ENCODE measurements at places on chromosomes 5 and 9.

DNA sequence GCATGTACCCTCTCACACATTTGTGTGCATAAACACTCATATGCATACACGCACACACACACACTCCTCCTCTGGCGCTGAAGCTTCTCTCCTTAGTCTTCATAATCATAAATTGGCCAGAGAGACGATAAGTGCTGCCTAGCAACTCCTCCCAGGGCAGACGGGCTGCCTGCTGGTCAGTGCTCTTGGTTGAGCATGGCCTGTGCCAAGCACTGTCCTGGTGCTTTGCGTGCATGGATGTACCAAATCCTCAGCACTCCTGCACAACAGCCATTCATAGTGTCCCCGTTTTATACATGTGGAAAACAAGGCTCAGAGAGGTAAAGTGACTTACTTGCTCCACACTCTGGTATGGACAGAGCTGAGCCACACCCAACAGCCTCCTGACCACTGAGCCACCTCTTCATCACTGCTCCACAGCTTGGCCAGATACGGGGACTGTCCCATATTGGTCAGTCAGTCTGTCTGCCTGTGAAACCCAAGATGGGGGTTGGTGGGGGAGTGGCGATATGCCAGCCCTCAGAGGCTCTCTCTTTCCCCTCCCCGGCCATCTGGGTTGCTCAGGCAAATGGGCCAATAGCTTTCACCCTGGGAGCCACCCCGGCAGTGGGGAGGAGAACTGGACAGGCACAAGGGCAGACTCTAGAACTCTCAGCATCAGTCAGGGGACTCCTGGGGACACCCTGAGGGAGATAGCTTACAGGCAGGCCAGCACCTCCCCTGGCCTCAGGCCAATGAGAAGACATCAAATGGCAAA, 64.3 kb upstream of the GARNL3 start:
- DNase-seq = no peak

- DNase-seq = no peak
Observed at GRCh38 chr5:105806596-105806995, 1864.1 kb downstream of the EFNA5 start.

- DNase-seq = no peak
Observed at GRCh38 chr5:169088028-169088725, 212.8 kb downstream of the SLIT3 start.

DNA sequence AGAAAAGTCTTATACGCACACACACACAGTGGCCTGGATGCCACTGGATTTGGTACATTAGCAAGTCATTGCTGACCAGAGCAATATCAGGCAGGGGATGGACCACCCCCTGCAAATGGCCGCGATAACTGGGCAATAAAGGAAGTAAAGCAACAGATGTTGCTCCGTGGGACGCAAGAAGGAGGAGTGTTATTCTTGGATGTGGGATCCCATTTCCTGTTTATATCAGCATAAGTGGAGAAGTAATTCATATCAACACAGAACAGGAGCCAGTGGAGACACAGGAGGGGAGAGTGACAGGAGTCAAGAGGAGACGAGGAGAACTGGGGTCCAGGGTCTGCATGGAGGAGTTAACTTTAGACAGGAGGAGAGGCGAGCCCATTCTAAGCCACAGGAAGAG, 18.4 kb downstream of the RUFY1 start:
- DNase-seq = peak; percentile 38

- DNase-seq = no peak
Observed at GRCh38 chr5:179599100-179599499, 24.4 kb downstream of the HNRNPH1 start.

DNA sequence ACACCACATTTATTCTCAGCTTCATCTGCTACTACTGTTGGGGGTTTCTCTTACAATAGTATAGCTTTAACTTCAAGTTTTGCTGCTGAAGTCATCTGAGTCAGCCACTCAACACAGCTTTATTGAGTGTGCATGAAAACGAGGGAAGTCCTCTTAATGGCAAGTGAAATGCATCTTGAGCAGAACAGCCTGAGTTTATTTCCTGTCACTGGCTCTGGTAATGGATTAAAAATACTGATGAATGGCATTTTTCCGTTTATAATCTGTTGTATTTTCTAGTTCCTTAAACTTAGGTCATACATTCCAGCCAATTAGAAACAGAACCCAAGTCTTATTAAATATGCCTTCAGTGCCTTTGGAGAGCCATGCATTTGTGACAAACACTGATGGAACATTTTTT, 238.6 kb downstream of the SLF1 start:
- no peak for DNase-seq

DNA sequence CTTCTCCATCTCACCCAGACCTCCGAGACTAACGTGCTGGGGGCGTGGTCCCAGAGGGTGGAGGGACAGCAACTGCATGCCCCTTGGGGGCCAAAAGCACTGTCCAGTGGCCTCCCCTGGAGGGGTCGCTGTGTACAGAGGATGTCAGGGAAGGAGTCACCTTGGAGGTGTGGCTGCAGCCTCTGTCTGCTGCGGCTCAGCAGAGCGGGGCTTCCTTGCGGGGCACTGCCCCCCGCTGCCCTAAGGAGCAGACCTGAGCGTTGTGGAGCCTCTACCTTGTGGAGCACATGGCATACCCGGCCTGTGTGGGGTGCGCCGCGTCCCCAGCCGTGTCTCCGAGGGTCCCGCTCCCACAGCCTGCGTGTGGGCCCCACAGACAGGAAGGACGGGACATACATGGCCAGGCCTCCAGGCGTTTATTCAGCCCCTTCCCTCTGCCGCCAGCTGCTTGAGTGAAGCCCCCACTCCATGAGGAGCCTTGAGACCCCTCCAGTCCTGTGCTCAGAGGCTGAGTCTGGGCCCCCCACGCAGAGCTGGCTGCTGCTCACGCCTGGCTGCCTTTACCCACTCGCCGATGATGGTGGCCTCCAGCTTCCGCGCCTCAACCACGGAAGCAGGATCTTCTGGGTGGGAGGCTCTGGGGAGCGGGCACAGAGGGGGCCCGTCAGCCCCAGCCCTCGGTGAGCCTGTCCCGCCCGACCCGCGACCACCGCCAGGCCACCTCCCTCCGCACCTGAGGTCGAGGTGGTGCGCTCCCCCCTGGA, 4.2 kb downstream of the DPP7 start:
- DNase-seq = no peak

- peak; percentile 42 for DNase-seq
Observed at GRCh38 chr5:35850967-35851680, 5.6 kb upstream of the IL7R start.

DNA sequence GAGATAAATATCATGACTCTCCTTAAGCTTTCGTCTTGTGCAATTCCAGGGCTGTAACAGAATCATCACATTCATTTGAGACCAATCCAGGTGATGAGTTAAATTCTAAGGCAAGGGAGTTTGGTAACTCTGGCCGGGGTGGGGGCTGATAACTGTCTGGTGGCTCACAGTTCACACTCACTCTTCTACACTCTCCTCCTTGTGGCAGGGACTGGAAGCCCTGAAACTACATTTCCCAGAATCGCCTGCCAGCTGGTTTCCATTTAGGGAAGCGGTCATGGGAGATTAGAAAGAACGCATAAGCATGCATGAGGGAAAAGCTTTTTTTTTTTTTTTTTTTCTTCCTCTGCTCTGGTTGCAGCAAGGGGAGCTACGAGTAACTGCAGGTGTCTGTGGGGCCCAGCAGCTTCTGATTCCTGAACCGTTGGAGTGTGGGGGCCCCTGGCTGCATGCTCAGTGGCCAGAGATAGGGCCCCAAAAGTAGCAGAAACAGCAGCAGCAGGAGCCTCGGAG, 154.8 kb upstream of the TBC1D2 start:
- peak; percentile 48 for DNase-seq

DNA sequence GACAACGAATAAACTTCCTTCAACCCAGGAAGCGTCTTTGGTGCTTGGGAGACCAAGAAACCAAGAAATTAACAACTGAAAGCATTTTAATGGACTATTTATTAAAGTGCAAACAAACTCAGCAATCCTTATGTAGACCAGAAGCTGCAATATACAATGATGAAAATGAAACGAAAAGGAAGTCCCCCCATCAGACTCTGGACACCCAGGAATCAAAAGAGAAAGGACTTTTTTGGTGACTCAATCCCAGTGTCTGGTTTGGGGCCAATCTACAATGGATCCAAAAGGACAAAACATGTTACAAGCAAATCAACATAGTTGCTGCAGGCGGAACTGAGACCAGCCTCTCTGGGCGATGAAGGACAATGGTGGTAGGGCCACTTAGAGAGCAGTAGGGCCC, 39.5 kb downstream of the C9orf152 start:
- no peak for DNase-seq

DNA sequence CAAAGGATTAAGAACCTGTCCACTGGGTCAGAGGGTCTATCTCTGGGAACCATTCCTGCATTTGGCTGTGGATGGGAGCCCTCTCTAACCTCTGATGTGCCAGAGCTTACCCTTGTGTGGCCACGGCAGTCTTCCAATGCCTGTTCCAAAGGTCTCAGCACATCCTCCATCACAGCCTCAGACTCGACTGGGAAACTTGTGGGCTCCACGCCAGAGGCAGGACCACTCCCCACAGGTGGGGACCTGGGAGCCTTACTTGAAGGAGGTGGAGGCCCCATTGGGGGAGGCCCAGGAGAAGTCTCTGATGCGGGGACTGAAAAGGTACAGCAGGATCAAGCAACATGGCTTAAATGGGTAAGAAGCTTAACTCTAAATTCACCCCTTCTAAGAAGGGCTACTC, 4.4 kb downstream of the EIF4EBP3 start:
- no peak for DNase-seq

DNA sequence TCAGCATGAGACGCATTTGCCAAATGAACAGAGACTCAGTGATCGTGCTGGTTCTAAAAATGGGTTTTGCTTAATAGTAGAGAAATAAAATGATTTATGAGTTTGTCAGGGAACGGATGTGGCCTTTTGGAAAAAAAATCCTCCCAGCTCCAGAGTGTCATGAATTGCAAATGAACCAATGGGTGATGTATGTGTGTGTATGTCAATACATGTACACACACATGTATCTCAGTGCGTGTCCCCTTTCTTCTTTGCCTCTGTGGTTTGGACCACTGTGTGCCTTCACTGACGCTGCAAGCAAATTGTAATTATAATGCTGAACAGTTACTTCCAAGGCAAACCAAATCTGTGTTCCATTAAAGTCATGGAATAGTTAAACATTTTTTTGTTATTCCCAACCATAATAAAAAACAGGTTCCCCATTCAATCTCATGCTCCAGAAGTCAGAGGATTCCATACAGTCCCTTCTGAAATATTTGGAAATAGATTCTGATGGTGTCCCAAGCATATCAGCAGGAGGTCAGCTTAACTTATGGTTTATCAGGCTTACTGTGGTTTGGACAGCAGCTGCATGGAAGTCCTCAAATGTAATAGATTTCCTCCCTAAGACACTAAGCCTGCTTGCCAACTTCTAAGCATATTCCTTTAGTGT, 630.5 kb downstream of the ACTL7B start:
- no peak for DNase-seq

DNA sequence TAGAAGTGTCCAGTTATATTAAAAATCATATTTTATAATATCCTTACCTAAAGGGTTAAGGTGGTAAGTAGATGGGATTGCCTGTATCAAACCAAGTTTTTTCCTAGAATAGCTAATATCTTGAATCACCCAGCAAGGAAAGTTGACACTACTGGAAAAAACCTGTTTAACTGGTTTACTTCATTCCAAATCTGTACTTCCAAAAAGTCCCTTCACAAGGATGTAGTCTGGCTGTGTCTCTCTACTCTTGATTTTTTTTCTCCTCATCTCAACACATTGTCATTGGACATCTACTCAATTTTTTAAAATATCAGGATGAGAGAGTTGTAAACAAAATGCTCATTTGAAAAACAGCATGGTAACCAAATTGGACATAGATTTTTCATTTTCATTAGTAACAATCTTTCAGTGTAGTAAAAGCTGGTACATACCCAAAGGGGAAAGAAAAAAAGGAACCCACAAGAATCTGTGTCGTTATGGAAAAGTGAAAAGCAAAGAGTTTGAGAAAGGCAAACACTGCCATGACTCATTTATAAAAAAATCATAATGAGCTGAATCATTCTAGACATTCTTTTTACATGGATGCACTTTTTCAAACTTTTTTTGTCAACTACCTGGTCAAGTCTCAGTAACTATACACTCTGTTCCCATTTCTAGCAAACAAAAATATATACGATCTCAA, 173.5 kb downstream of the GLIS3 start:
- DNase-seq = peak; percentile 17

DNA sequence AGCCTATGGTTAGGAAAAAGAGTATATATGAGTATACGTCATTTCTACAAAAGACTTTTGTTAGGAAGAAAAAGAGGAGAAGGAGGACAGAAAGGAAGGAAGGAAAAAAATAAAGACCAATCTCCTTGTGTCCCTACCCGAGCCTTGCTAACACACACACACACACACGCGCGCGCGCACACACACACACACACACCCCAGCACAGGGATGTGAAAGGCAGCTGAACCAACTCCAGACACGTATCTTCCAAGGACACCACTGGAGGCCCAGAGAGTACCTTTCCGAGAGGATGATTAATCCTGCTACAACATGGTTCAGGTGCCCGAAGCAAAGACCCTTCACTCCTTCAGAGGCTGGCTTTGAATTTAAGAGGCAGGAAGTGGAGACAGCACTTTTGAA, 56.9 kb upstream of the GALNT10 start:
- no peak for DNase-seq

DNA sequence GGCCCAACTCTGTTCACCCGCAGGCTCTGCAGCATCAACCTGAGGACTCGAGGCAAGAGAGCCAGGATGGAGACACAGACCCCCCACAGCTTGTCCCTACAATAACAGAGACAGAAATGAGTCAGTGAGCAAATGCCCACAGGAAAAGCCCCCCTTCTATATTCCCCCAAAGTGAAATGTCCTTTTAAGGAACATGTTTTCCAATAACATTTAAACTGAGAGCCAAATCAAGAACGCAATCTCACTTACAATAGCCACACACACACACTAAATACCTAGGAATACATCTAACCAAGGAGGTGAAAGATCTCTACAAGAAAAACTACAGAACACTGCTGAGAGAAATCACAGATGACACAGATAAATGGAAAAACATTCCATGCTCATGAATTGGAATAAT, 49.0 kb downstream of the TEX10 start:
- DNase-seq = no peak

- DNase-seq = no peak
Observed at GRCh38 chr9:16899606-16900005, 29.1 kb upstream of the BNC2 start.

DNA sequence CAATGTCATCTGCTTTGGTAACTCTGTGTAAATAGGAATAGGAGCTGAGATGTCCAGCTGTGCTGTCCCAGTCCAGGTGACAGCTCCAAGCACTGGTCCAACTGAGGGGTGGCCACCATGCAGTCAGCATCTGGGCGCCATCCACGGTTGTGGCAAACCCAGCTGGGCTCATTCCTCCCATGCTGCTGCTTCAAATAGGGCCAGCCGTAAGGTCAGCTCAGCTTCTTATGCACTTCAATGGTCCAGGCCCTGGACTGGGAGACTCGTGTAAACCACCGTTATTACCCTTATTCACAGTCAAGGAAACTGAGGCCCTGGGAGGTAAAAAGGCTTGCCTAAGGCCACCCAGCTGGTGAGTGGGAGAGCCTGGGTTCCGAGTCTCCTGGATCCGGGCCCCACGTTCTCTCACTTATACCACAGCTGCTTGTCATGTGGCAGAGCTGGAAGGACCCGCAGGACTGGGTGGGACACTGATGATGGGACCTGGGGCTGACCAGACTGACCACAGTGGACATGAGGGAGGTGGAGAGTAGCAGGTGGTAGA, 38.7 kb upstream of the ANGPTL2 start:
- no peak for DNase-seq
